Kidney (tissue), 22 donors: ENCODE measurements at places on chromosomes 3 and 15.

GRCh38 chr3:112477891-112478290 lies 21.4 kb downstream of the BTLA start:
- DNase-seq, result no peak

DNA sequence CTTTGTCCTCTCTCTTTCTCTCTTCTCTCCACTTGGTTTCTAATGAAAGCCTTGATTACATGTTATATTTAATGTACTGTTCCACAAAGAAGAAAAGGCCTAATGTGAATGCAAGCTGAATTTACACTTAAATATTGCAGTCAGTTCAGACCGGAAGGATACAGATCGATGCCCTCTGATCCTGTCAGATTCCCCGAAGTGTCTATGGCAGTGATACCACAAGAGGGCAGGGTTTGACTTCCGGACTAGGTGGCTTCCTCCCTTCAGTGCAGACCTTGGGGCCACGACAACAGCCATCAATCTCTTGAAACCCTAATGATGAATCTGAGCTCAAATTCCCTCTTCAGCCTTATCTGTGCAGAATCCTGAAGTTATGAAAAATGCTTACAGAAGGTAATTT lies 29.5 kb downstream of the AGTR1 start:
- DNase-seq, result no peak

GRCh38 chr3:171565481-171566058 lies 105.4 kb upstream of the TNIK start:
- DNase-seq, result no peak

DNA sequence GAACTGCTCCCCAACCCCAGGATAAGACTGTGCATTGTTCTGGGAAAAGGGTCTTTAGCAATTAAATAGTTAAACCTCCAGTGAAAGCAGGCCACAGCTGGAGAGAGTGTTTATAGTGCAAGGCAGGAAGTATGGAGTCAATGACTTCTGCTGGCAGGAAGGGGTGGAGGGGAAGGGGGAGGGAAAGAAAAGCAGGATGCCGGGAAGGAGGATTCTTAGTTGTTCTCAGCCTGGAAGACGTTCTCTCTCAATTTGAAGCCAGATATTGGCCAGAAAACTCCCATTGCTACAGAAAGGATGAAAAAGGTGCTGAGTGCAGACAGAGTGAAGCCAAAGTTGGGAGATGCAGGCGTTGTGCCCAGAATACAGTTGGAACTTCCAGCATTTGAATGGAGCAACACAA lies 35.7 kb upstream of the ACTL6A start:
- DNase-seq, result peak; percentile 95

GRCh38 chr3:174342171-174342570 lies 517.0 kb upstream of the NAALADL2 start:
- no peak for DNase-seq

DNA sequence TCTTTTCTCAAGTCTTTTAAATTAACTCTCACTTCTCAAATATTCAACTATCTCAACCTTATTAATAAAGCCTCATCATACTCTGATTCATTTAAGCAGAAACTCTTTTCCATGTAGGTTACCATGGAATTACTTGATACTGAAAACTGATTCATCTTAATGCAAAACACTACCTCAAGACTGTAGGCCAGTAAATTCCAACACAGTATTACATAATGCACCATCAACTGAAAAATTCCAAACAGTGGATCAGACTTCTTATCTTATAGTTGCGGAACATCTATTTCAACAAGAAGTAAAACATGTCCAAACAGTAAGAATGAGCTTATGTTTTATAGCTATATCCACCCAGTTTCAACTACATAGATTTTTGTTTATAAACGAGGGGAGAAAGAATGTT lies 124.5 kb downstream of the PEAK1 start:
- no peak for DNase-seq

GRCh38 chr15:93913310-93913709 lies 318.1 kb upstream of the MCTP2 start:
- no peak for DNase-seq

DNA sequence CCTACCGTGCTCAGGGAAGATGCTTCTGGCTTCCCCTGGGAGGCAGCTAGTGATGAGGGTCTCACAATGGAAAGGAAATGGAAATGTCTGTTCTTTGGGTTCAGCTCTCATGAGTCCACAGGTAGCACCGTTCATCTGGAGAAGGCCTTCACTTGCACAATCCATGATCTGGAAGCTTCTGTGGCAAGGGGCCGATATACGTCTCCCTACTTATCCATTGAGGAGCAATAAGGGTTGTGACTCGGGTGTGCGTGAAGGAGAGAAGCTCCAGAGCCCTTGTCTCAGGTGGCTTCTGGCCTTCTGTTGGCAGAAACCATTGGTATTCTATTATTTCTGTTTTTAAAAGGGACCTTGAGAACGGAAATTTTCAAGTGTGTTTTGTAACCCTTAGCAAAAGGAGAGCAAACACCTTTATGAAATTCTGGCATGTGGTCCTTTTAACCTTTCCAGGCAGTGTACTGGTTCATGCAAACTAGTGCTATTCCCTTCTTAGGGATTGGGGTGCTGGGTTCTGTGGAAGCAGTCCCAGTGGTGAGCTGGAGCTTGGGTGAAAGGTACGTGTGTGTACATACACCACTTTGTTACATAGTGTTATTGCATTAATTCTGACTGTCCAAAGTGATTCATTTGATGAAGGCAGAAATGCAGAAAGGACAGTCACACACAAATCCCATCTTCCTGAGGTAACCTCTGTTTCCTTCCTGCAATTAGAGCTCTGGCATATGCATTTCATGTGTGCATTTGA lies 32.5 kb downstream of the KLF13 start:
- DNase-seq, result no peak

DNA sequence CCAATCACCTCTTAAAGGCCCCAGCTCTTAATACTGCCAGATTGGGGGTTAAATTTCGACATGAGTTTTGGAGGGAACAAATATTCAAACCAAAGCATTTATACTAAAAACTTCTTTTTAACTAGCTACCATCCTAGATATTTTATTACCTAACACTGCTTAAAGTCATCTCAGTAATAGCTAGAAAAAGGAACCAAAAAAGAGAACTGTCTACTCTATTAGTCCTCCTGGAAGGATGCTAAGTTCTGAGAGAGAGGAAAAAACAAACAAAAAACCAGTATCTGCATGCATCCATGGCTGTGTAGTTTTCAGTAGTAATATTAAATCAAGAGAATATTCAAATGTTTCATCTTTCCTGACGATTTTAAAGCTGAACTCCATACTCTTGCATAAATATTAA lies 5.8 kb downstream of the CPOX start:
- DNase-seq, result no peak

DNA sequence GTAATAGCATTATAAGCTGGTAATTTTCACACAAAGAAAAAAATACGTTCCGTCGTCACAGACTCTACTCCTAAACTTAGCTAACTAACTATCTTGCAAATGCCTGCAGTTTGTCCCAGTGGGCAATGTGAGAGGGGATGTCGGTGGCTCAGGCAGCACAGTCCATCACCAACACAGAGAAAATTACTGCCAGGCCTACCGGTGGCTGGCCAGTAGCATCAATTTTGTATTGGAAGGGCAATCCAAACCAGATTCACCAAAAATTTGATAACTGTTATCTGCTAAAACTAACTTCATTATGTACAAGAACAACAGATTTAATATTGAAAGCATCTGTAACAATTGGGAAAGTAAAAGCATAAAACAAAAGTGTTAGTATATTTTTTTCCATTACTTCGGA lies 37.4 kb upstream of the RASA2 start:
- no peak for DNase-seq

DNA sequence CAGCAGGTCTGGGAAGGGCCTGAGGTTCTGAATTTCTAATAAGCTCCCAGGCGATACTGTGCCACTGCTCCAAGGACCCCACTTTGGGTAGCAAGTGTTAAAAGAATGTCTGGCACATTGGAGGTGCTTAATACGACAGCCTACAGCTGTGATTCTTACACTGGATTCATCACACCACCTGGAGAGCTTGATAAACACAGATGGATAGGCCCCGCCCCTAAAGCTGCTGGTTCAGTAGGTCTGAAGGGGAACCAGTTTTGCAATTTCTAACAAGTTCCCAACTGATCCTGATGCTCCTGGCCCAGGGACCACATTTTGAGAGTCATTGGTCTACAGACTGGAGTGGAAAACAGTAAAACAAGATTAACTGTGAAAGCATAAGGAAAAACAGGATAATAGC lies 124.8 kb upstream of the ST8SIA2 start:
- DNase-seq, result peak; percentile 13

DNA sequence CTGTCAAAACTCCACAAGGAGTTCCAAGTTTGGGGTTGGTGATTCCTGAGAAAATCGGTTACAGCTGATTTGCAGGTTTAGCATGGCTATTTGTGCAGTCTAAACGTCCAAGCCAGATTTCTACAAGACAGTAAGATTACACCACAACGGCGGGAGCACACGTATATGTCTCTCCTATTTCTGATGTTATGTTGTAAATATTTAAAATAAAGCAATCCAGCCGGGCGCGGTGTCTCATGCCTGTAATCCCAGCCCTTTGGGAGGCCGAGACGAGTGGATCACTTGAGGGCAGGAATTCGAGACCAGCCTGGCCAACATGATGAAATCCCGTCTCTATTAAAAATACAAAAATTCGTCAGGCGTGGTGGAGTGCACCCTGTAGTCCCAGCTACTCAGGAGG lies 106.8 kb upstream of the IGF1R start:
- no peak for DNase-seq

- no peak for DNase-seq
These were observed 1.0 kb upstream of the ZNF620 start for GRCh38 chr3:40504636-40505430.

- no peak for DNase-seq
These were observed 186.7 kb downstream of the UACA start for GRCh38 chr15:70576696-70577095.

DNA sequence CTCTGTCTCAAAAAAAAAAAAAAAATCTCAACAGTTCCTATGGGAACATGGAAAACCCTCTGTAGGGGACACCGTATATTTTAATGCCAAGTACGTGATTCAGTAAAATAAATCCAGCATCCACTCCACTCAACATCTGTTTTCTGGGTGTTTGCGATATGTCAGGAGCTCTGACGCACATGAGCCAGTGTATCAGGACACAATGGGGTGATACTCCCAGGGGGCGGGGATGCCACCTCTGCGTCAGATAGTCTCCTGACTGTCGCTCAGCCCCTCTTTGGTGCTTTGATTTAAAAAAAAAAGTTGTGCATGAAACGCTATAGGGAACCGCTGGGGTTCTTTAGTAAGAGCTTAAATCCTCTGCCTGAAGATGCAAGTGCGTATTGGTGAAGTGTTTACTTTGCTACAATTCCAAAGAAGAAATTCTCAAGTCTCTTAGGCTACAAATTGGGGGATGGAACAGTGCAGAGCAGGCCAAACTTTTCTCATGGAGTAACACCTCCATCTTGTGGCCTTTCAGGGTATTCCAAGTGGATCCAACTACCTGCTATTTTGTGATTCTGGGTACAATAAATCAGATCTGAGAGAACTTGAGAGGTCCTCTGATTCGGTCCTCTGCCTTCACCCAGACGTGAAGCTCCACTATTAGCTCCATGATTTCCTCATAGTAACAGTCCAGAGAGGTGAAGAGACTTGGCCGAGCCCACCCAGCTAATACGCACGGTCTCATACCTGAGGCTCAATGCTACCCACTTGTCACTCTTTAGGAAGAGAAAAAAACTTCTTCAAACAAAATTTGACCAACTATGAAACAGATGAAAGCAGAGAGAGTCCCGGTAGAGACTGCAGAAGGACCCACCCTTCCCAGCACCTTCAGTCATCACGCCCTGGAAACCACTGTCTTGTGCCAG lies 9.3 kb upstream of the NR2E3 start:
- DNase-seq, result peak; percentile 90

DNA sequence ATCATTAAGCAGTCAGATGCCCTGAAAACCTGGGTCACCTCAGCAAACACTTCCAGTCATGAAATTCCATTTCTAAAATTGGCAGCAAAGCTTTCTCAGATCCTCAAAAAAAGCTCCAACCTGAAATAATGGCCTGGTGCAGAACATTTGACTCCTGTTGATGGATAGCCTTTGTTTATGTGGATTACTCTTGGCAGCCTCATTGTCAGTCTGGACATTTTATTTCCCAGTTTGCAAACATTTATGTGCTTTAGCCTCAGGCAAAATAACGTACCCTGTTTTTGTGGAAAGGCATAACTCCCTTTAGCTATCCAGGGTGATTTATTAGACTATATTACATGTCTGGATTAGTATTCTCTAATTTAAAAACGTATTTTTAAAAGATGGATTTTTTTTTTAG lies 53.9 kb downstream of the PXYLP1 start:
- no peak for DNase-seq

DNA sequence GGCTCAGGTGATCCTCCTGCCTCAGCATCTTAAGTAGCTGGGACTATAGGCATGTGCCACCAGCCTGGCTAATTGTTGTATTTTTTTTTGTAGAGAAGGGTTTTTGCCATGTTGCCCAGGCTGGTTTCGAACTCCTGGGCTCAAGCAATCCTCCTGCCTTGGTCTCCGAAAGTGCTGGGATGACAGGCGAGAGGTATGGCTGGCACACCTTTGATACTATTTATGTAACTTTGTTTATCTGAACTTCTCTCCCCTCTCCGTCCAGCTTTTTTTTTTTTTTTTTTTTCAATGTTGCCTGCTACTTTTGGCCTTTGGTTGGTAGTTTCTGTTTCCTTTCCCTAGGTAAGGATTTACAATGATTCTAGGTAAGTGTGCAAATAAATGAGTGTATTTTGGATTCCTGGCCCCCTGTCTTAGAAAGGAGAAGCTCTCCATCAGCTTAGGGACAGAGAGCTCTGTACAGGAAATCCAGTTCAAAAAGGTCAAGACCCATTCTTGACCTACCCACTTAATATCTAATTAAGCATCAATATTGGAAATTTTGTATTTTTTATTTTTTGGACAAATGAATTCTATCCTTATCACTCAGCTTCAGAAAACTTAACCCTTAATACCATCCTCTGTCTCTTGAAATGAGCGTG lies 6.8 kb downstream of the ARL6IP5 start:
- DNase-seq, result no peak

DNA sequence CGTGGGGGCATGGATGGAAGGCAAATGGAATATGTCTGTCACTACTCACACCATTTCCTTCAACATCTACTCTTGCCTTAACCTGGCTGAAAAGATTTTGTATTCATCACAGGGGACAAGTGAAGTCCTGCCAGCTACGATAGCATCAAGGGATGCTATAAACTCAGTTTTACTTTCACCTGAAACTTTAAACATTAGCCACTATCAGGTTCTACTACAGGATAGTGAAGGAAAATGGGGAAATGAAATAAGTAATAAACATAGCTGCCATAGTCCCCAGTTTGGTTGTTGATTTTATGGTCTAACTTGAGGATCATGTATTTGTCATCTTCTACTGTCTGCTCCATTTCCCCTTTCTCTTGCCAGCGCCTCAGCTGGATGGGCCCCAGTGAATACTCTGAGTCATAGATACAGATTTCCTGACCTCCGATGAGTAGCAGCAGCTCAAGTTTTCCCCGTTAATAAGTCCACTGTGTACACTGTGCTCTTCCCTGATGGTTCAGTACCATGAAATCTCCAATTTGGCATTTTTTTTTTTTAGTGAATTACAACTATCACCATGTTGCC lies 338.2 kb upstream of the SLCO3A1 start:
- no peak for DNase-seq

DNA sequence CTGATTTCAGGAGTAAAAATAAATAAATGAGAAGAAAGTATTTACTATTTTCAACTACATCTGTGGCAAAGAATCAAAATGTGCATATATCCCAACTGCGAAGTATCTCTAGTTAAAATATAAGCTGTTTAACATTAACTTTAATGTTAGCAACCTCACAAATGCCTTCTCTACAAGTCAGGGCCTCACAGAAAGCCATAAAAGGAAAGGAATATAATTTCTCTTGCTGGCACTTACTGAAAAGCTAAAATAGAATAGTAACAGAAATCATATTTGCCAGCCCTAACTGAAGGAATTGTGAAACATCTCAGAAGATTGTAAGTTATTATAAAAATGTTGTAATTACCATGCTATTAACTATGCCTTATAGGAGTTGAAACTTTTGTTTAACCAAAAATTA lies 65.1 kb upstream of the MBNL1 start:
- no peak for DNase-seq
